ENCODE measurements at places on chromosomes 2 and 18. TPM values are rescaled to one million over a fixed set of nuclear protein-coding genes. Genes with fewer than 3 reads are reported as not detected.

DNA sequence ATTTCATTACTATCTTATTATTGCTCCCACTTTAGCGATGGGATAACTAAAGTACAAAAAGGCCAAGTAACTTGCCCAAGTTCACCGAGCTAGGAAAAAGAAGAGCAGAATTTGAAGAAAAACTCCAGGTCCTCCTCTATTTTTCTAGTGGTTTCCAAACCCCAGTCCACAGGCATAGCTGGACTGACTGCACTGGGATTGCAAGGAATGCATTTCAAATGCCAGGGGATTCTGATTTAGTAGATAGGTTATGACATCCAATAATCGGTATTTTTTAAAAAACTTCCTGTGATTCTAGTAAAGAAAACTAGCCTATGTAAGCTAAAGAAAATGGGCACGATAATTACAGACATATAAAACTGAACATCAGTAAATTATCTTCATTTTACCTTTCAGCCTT lies 62.7 kb upstream of the GALNT5 start:
- peaks cover 15% of the 10 kb centered on the region for H3K27me3 ChIP-seq
- no peak overlapping the region for H3K27ac ChIP-seq
- no peak for DNase-seq

DNA sequence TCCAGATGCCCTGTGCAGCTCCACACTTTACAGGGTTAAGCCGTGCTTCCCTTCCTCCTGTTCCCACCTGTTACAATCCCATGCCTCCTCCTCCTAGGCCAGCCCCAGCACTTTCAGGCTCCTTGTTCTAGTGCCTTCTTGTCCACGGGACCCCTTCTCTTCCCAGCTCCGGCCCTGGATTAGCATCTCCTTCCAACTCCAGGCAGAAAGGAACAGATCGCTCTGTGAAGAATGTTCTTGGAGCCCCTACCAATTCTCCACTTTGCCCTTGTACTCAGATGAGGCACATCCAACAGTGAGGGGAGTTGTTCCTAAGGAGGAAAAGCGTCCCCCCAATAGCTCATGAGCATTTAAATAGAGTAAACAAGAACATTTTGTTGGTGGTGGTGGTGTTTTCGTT lies 72.7 kb downstream of the CABLES1 start:
- no peak for DNase-seq
- H3K4me1 ChIP-seq: peaks cover 4% of the 10 kb centered on the region
- peaks cover 2% of the 10 kb centered on the region for H3K36me3 ChIP-seq
- no peak overlapping the region for H3K4me3 ChIP-seq

GRCh38 chr18:7635948-7636347 lies 68.8 kb downstream of the PTPRM start:
- no peaks in the 10 kb centered on the region for H3K4me1 ChIP-seq
- no peaks in the 10 kb centered on the region for H3K36me3 ChIP-seq
- no peak overlapping the region for H3K27ac ChIP-seq
- H3K4me3 ChIP-seq: no peak overlapping the region
- H3K27me3 ChIP-seq: no peaks in the 10 kb centered on the region
- DNase-seq: no peak

Gene IL1RL1
- total RNA-seq: 0.99 TPM

- DNase-seq: peak; percentile 33
- H3K4me3 ChIP-seq: peak within 1 kb of the TSS; percentile 97
- H3K4me1 ChIP-seq: peaks cover 22% of the 10 kb centered on the region
- H3K27ac ChIP-seq: no peak within 1 kb of the TSS
- peaks cover 55% of the 10 kb centered on the region for H3K27me3 ChIP-seq
Measured at GRCh38 chr18:8705238-8705960, at the start of gene MTCL1. Gene MTCL1, plus strand, starts transcription at chr18:8705556. Its CDS starts 105 bp downstream, at chr18:8705661.

DNA sequence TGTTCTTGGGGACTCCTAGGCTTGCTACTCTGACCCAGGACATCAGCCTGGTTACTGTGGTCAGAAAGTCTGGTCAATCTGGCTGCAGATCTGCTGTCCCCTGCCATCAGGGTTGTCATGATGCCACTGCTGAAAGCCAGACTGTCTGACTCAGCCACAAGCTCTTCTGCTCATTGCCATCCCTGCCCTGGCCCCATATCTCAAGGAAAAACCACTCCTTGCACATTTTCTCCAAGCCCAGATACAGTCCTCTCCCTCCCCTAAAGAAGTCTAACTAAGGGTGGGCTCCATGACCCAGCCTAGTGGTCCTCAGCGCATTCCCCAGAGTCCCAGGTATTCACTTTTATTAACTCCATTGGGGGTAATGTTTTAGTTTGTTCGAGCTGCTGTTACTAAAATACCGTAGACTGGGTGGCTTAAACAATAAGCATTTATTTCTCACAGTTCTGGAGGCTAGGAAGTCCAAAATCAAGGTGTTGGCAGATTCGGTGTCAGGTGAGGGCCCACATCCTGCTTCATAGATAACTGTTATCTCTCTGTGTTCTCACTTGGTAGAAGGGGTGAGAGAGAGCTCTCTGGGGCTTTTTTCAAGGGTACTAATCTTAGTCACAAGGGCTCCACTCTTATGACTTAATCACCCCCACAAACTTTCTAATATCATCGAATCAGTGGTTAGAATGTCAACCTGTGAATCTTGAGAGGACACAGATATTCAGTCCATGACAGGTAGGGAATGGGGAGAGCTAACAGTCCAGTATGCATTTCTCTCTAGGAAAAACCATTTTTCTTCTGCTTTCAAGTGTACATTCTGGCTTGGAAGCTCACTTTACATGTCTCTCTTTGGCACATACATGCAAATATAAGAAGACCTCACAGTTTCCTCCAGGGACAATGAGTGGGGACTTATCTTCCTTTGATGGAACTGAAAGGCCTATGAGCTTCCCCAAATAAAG lies 94.8 kb upstream of the CXCR4 start:
- peak overlapping the region; percentile 90 for H3K27ac ChIP-seq
- no peaks in the 10 kb centered on the region for H3K36me3 ChIP-seq
- no peak for DNase-seq
- no peaks in the 10 kb centered on the region for H3K27me3 ChIP-seq
- peak overlapping the region; percentile 13 for H3K4me3 ChIP-seq

GRCh38 chr2:185338104-185338503 lies 400.5 kb upstream of the FSIP2 start:
- H3K27ac ChIP-seq: no peak overlapping the region
- H3K36me3 ChIP-seq: no peaks in the 10 kb centered on the region
- no peaks in the 10 kb centered on the region for H3K4me1 ChIP-seq
- no peaks in the 10 kb centered on the region for H3K27me3 ChIP-seq

DNA sequence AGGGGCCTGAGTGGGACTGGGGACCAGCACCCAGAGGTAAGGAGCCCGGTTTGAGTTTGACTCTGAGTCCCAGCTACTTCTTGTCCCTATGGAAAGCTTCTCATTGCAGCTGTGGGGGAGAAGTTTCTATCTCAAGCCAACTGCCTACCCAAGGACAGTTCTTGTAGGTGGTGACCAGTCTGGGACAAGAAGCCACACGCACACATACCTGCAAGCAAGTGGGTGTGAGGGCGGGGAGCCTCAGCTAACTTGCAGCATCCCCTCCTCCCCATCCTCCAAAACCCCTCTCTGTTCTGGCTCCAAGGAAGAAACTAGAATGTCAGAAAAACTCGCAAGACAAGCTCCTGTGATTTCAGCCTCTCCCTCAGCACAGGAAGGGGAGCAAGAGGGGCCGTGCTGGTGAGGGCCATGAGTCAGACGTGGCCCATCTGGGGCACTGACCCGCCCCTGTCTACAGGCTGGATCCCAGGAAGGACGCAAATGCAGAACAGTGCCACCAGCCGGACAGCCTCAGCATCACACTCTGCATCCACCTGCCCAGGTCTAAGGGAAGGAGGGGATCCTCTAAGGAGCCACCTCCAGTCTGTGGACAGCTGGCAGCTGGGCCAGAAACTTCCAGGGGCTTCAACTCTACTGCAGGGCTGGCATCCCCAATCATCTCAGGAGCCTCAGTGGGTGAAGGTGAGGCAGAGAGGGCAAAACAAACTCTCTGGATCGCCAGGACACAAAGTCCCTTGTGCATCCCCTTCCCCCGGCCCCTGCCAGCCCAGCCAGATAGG lies 103.4 kb downstream of the TNS1 start:
- no peaks in the 10 kb centered on the region for H3K36me3 ChIP-seq
- no peaks in the 10 kb centered on the region for H3K4me1 ChIP-seq
- no peak for DNase-seq
- H3K27me3 ChIP-seq: peaks cover 40% of the 10 kb centered on the region
- no peak overlapping the region for H3K27ac ChIP-seq

DNA sequence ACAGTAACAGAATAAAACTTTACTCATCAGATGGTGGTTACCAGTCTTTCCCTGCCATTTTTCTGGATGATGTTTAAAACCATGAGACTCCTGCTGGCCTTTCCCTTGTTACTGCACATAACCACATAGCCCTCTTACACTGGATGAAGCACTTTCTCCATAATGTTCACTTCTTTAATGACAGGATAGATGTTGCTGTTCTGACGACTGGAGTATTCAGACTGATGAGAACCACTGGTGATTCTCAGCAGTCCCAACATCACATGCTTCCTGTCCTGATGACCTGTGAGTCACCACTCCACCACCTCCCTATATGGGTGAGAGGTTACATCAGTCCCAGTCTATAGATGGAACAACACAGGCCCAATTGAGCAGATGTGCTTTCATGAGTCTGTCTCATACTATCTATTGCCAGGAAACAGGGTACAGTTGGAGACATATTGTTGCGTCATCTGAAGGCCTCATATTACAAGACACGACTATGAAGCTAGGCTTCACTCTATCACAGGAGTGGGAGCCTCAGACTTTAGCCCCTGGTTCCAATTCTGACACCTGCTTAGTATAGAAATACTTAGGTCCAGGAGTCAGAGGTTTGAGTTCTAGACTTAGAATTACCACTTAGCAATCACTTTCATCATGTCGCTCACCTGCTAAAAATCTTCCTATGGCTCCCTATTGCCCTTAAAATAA lies 145.7 kb upstream of the KLF7 start:
- peaks cover under 1% of the 10 kb centered on the region for H3K27me3 ChIP-seq
- no peak overlapping the region for H3K4me3 ChIP-seq
- no peak for DNase-seq
- peaks cover 2% of the 10 kb centered on the region for H3K36me3 ChIP-seq

Gene WIPF1
- 368 TPM for total RNA-seq

GRCh38 chr18:3760741-3761140 lies 310.8 kb downstream of the TGIF1 start:
- no peaks in the 10 kb centered on the region for H3K36me3 ChIP-seq
- no peak overlapping the region for H3K27ac ChIP-seq
- no peaks in the 10 kb centered on the region for H3K4me1 ChIP-seq
- peaks cover 28% of the 10 kb centered on the region for H3K27me3 ChIP-seq
- no peak overlapping the region for H3K4me3 ChIP-seq

DNA sequence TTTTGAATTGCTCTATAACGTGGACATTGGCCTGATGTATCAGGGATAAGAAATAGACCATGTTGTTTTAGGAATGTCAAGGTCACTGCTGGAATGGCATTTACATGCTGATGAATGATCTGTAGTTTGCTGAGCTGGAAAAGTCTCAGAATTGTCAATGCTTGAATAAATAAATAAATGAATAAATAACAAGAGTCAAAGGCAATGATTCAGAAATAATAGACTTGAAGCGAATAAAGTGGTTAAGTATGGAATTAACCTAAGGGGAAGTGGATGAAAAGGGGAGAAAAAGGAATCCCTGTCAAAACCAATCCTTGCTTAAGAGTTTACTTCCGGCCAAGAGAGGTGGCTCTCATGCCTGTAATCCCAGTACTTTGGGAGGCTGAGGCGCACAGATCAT lies 1620.0 kb downstream of the SUCLG1 start:
- H3K4me1 ChIP-seq: no peaks in the 10 kb centered on the region
- no peak for DNase-seq
- H3K27me3 ChIP-seq: no peaks in the 10 kb centered on the region
- H3K27ac ChIP-seq: no peak overlapping the region

Gene MAP2
- 0.94 TPM for total RNA-seq

DNA sequence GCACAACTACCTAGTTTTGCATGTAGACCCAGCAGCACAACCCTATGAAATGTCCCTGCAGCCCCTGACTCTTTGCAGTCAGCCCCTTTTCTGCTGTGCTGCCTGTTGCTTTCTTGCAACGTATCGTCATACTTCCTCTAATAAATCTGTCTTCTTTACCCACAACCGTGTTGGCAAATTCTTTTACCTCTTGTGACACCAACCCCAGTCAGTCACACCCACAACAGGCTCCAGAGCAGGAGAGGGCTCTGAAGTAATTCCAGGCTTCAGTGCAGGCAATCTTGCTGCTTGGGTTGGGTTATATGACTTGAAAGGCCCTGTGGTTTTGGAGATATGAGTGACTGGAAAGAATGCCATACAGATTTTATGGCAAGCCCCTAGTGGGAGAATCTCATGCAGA lies 79.1 kb upstream of the KCNH7 start:
- no peak overlapping the region for H3K27ac ChIP-seq
- H3K36me3 ChIP-seq: no peaks in the 10 kb centered on the region
- no peak overlapping the region for H3K4me3 ChIP-seq
- no peaks in the 10 kb centered on the region for H3K4me1 ChIP-seq
- DNase-seq: no peak

DNA sequence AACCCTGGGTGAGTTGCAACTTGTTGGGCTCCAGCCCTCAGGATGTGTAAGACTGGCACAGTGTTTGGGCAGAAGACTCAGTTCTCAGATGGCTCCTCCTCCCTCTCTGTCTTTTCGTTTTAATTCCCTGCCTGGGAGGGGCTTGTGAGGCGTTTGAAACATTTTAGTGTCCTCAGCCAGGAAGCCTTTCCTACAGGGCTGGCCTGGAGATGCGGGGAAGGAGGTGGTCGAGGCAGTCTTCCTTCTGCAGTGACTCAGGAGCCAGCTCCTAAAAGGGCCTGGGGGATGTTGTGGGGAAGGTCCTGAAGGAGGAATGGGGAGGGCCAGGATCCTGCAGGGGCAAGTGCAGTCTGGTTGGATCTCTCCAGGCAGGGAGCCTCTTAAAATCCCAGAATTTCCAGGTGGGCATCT lies 22.1 kb upstream of the IGFBP5 start:
- H3K4me1 ChIP-seq: no peaks in the 10 kb centered on the region
- H3K36me3 ChIP-seq: no peaks in the 10 kb centered on the region
- no peak overlapping the region for H3K27ac ChIP-seq
- no peak for DNase-seq

DNA sequence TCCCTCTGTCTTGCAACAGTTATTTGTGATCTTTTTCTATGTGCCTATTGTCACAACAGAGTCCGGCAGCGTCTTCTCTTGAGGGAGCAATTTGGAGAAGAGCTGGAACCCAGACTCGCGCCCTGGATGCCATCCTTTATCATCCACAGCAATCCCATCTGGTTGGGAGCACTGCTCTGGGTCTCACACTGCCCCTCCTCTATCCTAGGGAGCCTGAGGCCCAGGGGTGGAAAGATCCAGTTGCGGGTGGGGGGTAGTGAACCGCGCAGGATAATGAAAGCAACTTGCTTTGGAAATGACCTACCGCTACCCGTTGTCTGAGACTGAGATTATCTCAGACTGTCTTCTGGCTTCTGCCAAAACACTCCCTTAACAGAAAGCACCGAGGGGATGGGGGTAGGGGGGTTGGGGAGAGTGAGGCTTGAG lies 713 bp downstream of the WBP1 start:
- no peaks in the 10 kb centered on the region for H3K27me3 ChIP-seq
- H3K4me1 ChIP-seq: peaks cover 58% of the 10 kb centered on the region
- H3K27ac ChIP-seq: peak overlapping the region; percentile 100
- peaks cover 10% of the 10 kb centered on the region for H3K36me3 ChIP-seq
- DNase-seq: no peak

GRCh38 chr2:239596253-239596652 lies 195.4 kb upstream of the HDAC4 start:
- no peak for DNase-seq
- H3K27me3 ChIP-seq: no peaks in the 10 kb centered on the region
- H3K27ac ChIP-seq: peak overlapping the region; percentile 8
- no peak overlapping the region for H3K4me3 ChIP-seq
- H3K36me3 ChIP-seq: no peaks in the 10 kb centered on the region

Gene RTKN
- total RNA-seq: 0.57 TPM

All from T-helper 17 cell (primary cell).